ENCODE measurements at places on chromosomes 12 and 14.

DNA sequence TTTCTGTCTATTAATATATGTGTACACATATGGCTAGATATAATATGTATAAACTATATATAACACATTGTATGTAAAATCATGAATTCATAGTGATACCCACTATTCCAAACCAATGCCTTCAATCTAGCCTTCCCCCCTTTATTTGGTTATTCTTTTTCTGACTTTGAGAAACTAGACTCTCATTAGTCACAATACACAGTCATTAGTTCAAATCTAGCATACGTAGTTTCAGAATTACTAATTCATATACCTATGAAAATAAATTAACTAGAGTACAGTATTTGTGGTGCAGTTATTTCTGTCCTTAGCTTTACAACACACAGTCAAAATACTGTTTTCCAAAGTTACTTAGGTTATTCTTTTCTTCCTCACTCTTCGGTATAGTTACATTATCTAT lies 268.2 kb downstream of the DPF3 start:
- no peak for DNase-seq

GRCh38 chr12:132276066-132276826 lies 53.1 kb downstream of the GALNT9 start:
- DNase-seq, result no peak

GRCh38 chr14:90903101-90903500 lies 86.9 kb upstream of the TTC7B start:
- DNase-seq, result peak; percentile 19

DNA sequence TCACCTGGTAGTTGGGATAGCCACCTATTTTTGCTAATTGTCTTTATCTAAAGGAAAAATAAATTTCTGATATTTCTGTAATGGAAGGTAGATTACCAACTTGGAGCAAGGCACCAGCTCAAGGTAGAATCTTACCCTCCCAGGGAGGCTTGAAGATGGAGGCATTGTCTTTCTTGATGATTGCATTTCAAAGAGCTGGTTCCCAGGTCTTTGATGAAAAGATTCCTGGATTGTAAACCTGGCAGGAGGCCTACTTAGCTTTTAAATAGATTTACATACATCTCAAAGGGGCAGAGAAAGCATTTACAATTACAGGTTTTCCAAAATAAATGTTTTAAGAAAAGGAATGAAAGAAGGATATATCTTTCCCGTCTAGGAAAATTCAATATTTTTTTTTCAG lies 729.2 kb downstream of the LRFN5 start:
- DNase-seq, result no peak

- DNase-seq, result peak; percentile 58
These were observed 677 bp downstream of the ATP2A2 start for GRCh38 chr12:110281549-110282299.

- DNase-seq, result no peak
These were observed 257.8 kb upstream of the ARHGAP5 start for GRCh38 chr14:31819281-31819680.

GRCh38 chr12:93109551-93110203 lies 180.6 kb upstream of the EEA1 start:
- no peak for DNase-seq

DNA sequence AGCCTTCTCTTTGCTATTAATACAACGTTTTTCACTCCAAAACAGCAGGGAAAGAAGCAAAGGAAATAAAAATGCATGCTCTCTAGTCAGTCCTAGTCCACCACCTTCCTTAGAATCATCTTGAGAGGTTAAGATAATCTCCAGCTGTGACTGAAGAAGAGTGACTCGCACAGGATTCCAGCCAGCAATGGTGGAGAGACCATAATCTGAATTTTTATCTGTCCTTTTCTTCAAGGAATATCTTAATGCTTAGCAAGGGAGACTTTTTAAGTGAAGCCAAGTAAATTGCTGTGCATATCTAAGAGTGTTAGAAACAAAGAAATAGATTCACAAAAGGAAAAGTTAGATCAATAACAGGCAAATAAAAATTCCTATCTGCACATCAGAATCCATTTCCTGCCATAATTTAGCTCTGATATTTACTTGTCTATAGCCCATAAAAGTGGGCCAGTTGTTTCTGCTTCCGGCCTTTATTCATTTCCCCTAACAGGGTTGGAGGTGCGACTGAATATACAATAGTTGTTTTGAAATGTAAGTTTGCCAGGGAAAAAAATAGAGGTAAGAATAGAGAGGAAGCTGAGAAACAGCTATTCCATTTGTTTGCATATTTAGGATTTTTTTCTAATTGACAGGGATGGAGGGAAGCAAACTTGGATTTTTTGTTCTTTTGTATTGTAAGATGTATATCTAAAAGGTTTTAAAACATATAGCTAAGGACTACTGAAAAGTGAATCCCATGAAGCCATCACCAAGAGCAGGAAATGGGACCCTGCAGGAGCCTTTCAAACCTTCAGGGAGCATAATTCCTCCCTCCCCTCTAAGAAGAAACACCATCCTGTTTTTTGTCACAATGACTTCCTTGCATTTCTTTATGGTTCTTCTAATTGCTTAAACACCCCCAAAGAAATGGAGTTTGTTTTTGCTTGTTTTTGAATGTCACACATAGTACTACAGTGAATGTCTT lies 154.0 kb downstream of the ITPR2 start:
- no peak for DNase-seq

DNA sequence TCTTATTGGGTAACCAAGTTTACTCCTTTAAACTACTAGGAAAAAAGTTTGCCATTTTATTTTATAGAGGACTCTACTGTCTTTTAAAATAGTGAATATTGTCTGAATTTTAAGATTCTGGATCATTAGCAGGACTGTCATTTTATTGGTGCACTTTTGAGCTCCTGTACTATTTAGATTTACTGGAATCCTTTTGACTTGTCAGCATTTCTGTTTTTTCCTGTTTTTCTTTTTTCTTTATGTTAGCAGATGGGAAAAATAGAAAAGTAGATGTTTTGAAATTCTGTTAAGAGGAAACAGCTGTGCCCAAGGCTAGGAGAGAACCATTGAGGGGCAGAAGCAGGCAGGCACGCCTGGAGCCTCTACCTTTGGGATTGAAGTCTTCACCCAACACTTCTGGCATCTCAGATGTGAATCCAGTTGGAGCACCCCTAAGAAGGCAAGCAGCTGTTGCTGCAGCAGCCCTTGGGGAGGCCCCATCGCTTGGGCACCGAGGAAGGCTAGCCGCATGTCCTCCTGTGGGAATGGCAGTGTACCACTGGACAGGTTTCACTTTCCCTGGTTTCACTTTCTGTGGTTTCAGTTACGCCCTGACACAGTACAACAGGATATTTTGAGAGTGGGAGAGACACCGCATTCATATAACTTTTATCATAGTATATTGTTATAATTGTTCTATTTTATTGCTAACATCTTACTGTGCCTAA lies 11.5 kb downstream of the RIMKLB start:
- DNase-seq, result no peak

DNA sequence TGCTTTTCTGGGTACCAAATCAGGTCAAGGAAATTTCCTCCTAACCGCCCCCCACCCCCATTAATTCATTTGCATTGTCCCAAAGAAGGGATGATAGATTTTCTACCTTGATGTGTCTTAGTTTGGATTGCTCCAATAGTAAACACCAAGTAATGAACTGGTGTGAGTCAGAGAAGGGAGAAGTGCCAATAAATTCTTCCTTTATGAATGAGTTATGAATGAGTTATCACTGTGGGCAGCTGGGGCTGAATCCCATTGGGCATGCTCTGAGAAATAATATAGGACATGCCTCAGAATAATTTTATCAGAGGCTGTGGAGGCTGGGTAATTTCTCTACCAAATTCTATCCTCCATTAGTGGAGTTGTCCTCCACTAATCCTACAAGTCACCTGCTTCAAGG lies 277.9 kb upstream of the FLRT2 start:
- no peak for DNase-seq

GRCh38 chr12:108565976-108566375 lies 3.6 kb downstream of the ISCU start:
- DNase-seq, result no peak
